ENCODE measurements at places on chromosomes 2 and 18. TPM values are rescaled to one million over a fixed set of nuclear protein-coding genes. Genes with fewer than 3 reads are reported as not detected.

The MCEE gene
- polyA plus RNA-seq = 25.9 TPM

The UGT1A4 gene
- polyA plus RNA-seq = not detected

The SCN3A gene
- polyA plus RNA-seq = 0.44 TPM

The SERPINB4 gene
- polyA plus RNA-seq = not detected

The ANKRD30BL gene
- 0.78 TPM for polyA plus RNA-seq

The C2orf81 gene
- 8.5 TPM for polyA plus RNA-seq

The MAL gene
- polyA plus RNA-seq = 352 TPM

DNA sequence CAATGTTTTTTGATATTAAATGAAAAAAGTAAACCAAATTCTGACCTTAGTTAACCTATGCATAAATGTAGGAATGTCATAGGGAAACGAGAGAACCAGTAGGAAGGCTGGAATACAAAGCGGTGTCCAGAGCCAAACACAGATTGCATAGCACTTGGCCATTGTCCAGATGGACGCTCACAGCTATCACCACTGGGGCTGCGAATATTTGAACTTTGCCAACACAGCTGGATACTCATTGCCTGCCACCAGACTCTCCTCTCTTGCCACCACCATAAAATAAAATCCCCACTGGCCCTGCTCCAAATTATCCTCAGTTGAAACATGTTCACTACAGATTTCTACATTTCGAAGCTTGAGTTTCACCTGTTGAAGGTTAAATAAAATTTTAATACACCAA is 159.3 kb upstream of the GULP1 start:
- DNase-seq = no peak

- DNase-seq = no peak
Measured at GRCh38 chr2:109375656-109376055, 238.1 kb downstream of the SEPTIN10 start.

GRCh38 chr2:208369091-208369490 is 37.5 kb upstream of the PTH2R start:
- DNase-seq = no peak

DNA sequence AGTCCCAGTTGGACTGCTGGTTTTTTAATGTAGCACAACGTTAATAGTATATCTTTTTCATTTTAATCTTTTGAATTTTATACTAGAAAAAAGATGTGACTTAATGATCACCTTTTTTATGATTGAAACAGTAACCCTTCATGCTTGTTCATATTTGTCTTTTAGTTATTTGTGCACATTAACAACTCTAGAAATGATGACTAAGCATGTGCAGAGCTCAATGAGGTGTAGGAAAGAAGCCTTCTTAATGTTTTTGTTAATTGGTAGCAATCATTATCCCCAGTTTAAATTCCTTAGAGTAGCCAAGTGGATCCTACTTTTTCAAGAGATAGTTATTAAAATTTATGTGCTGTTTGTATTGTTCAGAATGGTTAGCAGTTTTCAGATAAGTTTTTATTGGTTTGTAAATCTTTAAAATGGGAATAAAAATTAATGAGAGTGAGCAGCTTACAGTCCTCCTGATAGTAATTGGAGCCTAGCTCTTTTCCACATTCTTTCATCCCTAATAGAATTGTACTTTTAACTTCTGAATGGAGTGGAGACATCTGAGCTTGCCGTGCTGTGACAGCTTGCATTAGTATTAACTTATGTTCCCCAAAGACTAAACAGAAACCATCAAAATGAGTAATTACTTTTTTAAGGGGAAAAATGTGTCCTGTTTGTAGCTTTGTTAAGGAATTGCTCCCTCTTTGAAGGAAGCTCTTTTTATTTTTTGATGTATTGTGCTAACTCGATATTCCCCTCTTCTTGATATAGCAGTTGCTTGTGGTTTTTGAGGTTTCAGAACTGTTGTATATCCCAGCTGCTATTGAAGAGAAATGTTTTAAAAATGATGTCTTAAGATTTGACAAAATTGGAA is 17.3 kb downstream of the PIK3C3 start:
- DNase-seq = peak; percentile 83

DNA sequence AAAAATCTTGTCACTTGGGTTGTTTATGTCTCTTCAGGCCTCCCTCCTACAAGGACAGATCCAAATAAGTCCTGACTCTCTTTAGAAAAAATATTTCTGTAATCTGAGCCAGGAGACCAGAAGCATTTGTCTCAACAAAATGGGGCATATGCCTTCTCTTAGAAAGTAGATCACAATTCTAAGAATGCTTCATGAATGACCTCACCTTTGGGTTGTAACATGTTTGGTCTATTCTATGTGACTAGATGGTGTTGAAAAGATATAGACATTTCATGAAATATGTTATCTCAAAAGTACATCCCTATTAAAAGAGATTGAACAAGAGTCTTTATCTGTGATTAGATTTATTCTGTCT is 159.0 kb upstream of the SETBP1 start:
- DNase-seq = no peak

GRCh38 chr2:71332435-71332796 is 834 bp downstream of the ZNF638 start:
- DNase-seq = no peak

GRCh38 chr2:8312221-8312620 is 369.6 kb upstream of the ID2 start:
- DNase-seq = no peak

DNA sequence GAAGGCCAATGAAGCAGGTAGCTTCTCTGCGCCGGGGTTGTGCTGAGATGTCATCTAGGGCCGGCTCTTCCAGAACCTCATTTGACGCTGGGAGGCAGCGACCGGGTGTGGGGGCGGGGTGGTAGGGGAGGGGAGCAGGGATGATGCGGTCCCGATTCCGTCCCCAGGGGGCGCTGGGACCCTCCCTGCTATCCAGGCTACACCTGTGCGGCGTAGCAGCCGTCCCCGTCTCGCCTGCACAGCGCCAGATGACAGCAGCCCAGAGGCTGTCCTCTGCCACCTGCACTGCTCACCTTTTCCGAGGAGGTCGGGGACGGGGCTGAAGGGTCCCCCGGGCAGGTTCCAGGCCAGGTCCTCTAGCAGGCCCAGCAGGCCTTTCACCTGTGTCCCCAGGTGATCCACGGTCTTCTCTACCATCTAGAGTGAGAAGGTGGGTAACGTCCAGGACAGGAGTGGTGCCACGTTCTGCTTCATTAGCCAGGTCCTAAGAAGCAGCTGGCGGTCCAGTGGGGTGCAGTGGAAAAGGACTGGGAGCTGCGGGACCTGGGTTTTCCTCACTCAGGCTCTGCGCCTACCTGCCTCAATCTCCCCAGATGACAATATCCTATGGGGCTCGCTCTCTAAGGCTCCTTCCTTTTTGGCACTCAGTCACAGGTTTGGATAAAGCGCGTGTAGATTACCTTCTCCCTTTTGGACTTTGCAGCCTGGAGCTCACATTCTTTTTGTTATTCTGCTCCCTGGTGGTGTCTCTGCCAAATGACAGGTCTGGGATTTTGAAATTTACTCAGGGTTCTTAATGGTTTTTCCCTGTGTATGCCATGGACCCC is 56.0 kb upstream of the RAB6C start:
- no peak for DNase-seq

- peak; percentile 74 for DNase-seq
Measured at GRCh38 chr2:40371525-40372282, 80.2 kb downstream of the SLC8A1 start.

- no peak for DNase-seq
Measured at GRCh38 chr2:24617424-24617823, 126.4 kb downstream of the NCOA1 start.

DNA sequence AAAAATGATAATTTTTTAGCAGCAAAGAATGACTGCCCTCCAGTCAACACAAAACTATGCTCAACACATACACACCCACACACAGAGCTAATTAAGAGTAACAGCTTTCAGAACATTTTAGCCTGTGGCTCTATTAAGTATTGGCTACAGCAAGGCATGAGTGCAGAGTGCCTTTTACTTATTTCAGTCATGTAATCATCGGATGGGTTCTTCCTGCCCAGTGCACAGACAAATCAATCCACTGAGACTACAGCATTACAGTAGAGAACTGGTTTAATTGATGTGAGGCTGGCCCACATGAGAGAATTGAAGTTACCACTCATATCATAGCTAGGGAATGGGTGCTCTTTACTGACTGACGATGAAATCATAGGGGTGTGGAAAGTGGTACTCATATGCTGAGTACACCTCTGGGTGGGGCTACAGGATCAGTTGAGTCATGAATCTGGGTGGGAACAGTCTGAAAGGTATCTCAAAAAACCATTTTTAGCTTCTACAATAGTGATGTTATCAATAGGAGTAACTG is 241.0 kb downstream of the FSIP2 start:
- DNase-seq = no peak

GRCh38 chr2:64029116-64029665 is 10.0 kb upstream of the VPS54 start:
- no peak for DNase-seq

DNA sequence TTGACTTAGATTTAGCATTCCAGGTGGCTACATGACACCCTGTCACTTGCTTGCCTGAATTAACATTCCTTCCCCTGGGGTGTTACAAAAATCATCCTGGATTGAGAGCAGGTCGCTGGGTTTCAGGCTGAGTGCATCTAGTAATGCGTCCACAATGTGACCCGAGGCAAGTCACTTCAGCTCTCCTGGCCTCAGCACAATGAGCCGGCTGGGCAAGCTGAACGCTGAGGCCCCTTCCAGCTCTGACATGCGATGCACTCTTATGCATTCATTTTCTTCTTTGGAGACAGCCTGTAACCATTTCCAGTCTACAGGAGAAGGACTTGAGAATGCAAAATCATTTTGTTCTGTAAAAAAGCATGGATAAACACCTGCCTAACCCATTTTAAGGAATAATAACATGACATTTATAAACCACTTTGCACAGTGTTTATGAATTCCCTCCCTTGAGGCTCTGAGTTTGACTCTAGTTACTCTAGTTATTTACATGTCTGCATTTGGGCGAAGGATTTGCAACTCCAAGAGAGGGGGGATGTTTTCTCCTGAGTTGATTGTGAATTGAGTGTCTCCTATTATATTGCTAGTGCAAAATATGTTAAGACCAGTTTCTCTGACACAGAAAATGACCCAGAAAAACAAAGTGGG is 63.0 kb upstream of the CPO start:
- no peak for DNase-seq
